ENCODE measurements at places on chromosomes 12 and 14.

GRCh38 chr12:118456741-118457140, 80.4 kb downstream of the SUDS3 start:
- no peak for DNase-seq

DNA sequence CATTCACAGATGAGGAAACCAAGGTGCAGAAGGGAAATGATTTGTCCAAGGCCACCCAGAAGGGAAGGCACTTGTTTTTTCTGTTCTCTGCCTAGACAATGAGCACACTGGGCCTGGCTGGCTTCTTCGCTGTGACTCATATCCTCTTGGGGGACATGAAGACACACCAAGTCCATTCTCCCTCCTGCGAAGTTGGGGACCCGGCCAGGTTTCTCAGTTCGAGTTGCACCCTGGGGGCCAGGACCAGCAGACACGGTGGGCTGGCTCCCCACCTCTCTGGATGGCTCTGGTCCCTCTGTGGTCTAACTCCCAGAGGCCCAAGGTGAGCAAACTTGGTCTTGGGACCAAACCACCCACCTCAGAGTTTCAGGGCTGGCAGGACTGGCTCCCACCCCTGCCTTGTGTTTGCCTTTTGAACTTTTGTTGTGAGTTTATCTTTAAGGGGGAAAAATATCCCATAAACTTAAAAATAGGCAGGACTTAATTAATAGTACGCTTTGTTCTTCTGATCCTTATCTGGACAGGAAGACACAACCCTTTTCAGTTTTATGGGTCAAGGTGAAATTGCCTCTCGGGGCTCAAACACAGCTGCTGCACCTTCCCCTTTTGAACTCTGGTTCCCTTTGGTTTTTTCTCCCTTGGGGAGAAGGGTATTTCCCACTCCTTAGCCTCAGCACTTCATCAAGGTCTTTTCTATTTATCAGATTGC, 9.0 kb upstream of the MLEC start:
- no peak for DNase-seq

GRCh38 chr12:117836999-117837736, 131.6 kb downstream of the KSR2 start:
- peak; percentile 78 for DNase-seq

- DNase-seq = no peak
Measured at GRCh38 chr14:37708481-37708880, 113.1 kb downstream of the TTC6 start.

DNA sequence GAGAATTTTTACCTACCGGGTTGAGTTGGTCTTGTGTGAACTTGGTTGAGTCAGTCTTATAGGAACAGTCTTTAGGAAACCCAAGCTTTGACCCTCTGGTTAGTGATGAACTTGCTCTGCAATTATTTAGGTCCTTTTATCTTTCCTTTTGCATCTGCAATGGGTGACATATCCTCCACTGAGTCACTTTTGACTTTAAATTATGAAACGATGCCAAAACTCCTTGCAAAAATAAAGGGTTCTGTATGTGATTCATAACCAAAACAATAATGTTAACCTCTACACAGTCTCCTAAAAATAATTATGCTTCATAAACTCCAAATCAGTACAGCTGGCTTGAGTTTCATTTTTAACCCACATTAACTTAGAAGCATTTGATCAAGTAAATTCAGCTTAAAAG, 979.4 kb downstream of the GALC start:
- no peak for DNase-seq

- DNase-seq = no peak
Measured at GRCh38 chr12:115640929-115641328, 636.6 kb downstream of the MED13L start.

DNA sequence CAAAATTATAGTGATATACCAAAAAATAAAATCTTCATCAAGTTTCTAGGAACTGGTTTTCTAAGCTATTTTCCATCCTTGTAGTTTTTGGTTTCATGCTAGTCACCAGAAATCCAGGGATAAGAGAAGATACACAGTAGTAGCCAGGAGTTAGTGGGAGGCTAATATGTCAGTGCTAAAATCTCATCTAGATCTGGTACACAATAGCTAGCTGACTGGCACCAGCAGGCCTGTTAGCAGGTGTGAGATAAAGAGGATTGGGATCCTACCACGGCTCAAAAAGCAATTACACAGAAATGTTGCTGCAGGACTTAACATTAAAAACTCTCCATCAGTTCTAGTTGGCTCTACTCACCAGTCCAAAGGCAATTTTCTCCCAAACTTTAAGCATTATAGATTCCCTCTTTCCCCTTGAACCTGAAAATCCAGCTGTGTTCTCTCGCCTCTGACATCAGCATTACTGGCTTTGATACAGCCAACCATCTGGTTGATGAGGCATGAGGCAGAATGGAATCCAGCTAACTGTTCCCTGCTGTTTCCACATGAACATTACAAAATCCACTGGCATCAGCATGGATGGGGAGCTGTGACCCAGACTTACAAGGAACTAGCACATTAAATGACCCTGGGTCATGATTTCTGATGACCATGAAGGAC, 41.8 kb upstream of the CCDC196 start:
- DNase-seq = no peak

- no peak for DNase-seq
Measured at GRCh38 chr12:153080-153746, 60.7 kb downstream of the SLC6A12 start.

DNA sequence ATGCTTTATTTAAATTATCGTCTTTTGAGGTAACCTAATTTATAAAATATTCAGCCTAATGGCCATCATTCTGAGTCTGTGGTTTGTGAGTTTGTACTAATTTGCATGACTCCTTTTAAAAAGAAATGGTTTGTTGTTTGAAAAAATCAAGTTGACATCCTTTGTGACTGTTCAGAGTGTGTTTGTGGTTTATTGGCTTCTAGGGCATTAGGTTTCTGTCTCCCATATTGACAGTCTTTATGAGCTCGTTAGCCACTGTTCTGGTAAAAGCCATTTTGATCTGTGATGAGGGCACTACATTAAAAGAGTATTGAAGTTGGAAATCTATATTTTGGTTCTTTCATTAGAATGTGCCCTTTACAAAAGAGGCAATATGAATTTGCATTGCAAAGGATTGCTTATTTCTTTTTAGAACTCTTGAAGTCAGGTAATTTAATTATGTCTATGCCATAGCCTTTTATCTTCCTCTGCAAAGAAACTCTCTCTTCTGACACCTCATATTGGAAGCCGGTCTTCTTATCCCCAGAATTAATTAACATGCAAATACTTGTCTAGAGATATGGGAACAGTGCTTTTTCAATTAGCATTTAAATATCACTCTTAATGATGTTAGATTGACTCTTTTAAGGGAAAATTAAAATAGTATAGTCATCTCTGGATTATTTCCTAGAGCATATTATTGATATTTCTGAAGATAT, 95.0 kb downstream of the CRADD start:
- no peak for DNase-seq

DNA sequence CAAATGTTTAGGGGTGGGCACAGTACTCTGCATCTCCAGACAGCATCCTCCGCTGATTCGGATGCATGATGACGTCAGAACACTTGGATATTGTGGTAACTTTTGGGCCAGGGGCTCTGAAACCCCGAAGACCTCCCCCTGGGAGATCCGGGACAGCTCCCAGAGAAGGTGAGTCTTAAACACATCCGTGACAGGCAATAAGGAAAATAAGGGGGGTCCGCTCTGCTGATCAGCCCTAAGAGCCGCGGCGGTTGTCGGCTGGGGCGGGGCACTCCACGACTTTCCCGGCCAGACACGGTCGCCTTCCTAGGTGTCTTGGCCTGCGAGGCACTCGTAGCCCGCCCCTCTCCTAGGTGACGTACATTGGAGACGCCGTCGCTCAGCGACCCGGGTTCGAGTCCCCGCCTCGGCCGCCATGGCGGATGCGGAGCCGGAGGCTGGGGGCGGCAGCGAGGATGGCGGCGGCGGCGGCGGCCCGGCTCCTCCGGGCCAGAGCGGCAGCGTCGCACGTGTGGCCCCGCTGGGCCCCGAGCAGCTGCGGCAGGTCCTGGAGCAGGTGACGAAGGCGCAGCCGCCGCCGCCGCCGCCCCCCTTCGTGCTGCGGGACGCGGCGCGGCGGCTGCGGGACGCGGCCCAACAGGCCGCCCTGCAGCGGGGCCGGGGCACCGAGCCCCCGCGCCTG, at the start of gene ZNF839:
Gene ZNF839 (plus strand): TSS at position 396 of the 682 bp plus-strand sequence. CDS start 20 bp downstream, at position 416.
- DNase-seq = peak; percentile 95

DNA sequence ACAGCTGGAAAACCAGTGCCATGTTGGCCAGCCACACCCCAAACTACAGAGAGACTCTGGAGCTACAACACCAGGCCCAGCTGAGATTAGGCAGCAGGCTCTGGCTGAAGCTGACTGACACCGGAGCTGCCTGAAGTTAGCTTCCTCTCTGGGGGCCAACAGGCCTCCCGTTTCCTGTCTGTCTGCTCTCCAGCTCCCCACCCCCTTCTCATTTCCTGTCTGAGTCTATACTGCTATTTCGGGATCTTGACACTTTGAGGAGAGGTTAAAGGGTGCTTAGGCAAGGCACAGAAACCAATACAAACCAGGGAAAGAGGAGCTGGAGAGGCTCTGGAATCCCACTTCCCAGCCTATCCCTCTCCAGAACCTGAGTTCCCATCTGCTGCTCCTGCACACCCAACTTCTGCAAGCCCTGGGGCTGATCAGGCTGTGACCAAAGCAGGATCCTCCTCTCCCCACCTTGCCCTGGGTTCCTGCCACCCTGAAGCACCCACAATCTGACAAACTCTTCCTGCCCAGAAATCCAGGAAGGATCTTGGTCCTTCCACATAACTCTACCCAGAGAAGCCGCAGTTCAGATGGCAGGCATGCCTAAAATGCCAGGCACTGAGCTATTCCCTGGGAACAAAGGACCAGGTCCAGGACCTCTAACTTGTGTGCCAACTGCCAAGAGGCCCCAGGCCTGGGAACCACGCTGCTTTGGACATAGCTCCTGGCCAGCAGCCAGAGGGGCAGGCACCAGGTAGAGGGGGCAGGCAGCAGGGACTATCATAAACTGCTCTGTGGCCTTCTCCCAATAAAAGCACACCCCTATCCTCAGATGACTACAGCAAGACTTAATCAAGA, 39.9 kb downstream of the PRPF40B start:
- peak; percentile 50 for DNase-seq

GRCh38 chr14:101097109-101097793, 193.7 kb upstream of the RTL1 start:
- DNase-seq = no peak

- no peak for DNase-seq
Measured at GRCh38 chr12:62313727-62314380, 53.6 kb downstream of the USP15 start.

- no peak for DNase-seq
Measured at GRCh38 chr14:35747379-35747778, 61.7 kb downstream of the RALGAPA1 start.

- no peak for DNase-seq
Measured at GRCh38 chr12:71475280-71475679, 35.7 kb downstream of the LGR5 start.

DNA sequence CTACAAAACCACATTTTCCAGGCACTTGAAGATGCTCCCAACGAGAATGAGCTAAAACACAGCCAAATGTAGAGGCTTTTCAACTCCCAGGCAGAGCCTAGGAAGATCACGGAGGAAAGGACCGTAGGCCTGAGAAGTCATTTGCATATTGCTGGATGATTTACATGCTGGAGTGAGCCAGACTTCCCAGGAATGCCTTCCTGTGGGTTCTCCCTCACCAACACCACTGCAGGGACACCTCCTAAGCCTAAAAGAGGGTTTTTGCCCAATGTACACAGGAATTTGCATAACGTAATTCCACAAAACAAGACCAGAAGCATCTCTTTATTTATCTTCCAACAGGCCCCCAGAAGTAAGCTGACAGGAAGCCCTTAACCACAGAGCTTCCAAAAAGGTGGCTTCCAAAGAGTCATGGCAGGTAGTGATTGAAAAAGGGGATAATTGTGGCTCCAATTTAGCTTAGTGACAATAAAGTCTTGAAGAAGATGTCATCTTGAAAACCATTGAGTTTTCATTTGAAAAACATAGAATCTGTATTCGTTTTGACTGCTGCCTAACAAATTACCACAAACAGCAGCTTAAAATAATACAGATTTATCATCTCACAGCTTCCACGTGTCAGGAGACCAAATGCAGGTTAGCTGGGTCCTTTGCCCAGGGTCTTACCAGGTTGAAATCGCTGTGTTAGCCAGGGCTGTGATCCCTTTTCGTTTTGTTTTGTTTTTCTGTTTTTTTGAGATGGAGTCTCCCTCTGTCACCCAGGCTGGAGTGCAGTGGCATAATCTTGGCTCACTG, 116.2 kb downstream of the EGLN3 start:
- DNase-seq = no peak

GRCh38 chr12:66776974-66777373, 98.1 kb upstream of the GRIP1 start:
- DNase-seq = peak; percentile 8

DNA sequence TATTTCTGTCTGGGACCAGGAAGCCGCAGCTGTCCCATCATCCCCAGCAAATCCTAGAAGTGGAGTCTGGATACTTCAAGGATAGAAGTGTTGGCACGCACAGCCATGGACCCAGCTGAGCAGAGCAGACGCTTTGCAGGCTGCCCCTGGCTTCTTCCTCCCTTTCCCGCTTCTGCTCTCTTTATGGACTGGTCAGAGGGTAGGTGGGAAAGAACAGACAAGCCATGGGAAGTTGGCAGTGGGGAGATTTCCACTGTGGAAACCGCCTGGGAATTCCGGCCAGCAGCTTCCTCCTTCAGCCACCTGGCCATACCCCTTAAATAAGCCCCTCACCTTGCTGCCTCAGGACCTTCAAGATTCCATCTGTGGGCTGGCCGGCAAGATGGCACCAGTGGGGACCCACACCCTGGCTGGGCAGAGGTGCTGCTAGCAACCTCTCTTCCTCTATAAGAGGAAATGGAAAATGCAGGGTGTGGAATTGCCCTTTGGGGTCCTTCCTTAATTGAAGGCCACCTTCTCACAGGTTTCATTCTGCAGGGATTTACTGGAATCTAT, 20.6 kb downstream of the OTUB2 start:
- DNase-seq = no peak

DNA sequence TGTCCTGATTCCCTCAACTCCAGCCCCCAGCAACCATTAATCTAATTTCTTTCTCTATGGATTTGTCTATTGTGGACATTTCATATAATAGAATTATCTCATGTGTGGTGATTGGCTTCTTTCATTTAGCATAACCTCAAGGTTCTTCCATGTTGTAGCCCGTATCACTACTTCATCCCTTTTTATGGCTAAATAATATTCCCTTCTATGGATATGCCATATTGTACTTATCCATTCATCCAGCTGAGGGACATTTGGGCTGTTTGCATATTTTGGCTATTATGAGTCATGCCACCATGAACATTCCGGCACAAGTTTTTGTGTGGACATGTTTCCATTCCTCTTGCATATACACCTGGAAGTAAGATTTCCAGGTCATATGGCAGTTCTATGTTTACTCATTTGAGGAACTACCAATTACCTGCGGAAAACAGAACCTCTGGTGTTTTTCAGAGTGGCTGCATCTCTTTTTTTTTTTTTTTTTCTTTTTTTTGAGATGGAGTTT, 108.7 kb upstream of the MAP1LC3B2 start:
- no peak for DNase-seq

DNA sequence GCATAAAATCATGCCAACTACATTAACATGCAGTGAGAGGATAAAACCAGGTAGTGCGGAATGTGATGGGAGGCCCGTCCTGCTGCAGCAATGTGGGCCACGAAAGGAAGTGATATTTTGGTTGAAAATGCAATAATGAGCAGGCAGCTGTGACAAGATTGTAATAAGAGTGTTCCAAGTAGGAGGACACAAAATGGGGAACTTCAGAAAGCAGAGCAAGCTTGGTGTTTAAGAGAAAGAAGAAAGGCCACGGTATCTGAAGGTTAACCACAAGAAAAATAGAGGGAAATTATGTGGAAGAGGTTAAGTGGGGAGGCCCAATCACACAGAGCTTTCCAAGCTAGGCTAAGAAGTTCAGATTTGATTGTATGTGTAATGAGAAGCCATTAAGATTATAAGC, 34.3 kb downstream of the OVCH1 start:
- DNase-seq = no peak
